ENCODE measurements at places on chromosomes 1 and 21.

- peaks cover 40% of the 10 kb centered on the region for H3K36me3 ChIP-seq
- no peak for DNase-seq
- H3K27ac ChIP-seq, result no peak overlapping the region
- H3K27me3 ChIP-seq, result no peaks in the 10 kb centered on the region
- no peak overlapping the region for H3K4me3 ChIP-seq
Measured at GRCh38 chr21:25953659-25954058, 216.9 kb downstream of the APP start.

DNA sequence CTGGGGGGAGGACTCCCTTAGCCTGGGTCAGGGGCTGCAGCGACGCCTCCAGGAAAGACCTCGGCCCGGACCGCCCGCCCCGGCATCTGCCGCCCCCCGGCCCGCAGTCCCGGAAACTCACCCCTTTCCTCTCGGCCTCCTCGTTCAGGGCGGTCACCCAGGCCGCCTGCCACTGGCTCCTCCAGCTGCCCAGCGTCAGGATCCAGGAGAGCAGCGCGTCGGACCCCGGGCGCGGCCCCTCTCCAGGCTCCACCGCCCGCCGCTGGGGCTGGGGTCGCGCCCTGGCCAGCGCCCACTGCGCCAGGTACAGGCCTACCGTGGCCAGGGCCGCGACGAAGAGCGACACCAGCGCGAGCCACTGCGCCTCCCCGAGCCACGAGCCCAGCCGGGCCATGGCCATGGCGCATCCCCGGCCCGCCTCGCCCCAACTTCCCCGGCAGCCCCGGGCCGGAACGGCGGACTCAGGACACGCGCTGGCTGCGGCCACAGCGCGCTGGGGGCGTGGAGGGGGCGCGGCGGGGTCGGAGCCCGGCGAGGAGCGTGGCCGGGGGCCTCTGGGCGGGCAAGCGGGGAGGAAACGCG is 478 bp downstream of the C2CD2 start:
- peak overlapping the region; percentile 71 for H3K4me3 ChIP-seq
- no peak overlapping the region for H3K27ac ChIP-seq
- no peak for DNase-seq
- peaks cover 27% of the 10 kb centered on the region for H3K27me3 ChIP-seq
- peaks cover 27% of the 10 kb centered on the region for H3K4me1 ChIP-seq

DNA sequence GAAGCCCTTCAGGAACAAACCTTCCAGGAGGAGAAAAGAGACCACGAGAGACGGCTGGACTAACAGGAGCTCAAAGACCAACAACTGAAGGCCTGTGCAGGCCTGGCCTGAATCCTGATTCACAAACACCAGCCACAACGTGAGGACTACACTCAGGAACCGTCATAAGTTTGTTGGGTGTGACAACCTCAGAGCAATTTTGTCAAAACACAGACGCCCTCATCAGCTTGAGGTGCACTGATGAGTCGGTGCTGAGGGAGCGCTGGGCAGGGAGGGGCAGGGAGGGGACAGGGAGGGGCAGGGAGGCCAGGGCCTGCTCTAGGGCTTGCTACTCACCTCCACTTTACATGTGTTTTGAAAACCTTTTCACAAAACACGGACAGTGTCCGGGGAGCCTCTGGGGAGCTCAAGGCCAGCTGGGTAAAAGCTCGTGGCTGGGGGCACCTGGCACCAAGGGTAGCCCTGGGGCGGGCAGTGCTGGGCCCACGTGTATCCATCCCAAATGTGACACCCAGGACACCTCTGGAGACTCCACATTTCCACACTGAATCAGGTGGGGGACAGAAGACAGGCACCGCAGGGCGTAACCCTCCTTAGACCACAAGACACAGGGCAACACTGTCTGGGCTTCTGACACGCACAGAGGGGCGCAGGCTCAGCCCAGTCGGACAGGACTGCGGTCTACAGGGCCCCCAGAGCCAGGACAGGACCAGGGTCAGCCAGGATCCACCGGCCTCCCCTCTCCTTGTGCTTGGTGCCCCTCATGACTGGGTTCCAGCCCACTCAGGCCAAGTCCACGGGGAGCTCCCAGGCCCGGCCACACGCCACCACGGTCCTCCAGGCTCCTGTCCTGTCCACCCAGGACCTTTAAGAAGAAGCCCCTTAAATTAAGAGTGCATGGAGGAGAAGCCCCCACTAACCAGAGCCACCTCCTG is 16.5 kb downstream of the LSS start:
- H3K27ac ChIP-seq, result no peak overlapping the region
- H3K27me3 ChIP-seq, result no peaks in the 10 kb centered on the region
- peaks cover 5% of the 10 kb centered on the region for H3K4me1 ChIP-seq

DNA sequence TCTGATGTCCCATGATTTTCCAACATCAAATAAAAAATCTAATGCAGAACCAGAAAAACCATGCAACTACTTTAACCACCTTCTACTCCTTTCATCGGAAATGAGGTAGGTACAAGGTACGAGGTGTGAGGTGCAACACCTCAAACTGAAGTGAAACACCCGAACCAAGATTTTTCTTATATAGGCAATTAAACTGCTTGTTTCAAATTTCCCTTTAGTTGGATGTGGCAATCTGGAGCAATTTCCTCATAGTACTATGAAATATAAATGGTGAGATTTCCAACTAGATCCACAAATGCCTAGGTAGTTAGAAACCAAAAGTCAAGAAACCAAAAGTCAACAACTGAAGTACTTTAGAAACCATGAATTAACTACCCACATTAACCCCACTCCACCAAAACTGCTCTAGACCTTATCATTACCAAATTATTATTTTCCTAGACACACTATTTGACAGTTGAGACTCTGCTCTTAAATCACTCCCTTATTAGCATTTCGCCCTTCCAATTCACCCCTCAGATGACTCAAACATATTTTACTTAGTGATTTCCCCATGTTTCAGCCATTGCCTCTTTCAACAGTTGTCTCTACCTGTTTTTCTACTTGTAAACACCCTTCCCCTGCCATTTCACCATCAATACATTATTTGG is 37.8 kb downstream of the FUBP1 start:
- H3K27me3 ChIP-seq, result no peaks in the 10 kb centered on the region
- no peak for DNase-seq
- H3K27ac ChIP-seq, result no peak overlapping the region
- H3K4me1 ChIP-seq, result no peaks in the 10 kb centered on the region

DNA sequence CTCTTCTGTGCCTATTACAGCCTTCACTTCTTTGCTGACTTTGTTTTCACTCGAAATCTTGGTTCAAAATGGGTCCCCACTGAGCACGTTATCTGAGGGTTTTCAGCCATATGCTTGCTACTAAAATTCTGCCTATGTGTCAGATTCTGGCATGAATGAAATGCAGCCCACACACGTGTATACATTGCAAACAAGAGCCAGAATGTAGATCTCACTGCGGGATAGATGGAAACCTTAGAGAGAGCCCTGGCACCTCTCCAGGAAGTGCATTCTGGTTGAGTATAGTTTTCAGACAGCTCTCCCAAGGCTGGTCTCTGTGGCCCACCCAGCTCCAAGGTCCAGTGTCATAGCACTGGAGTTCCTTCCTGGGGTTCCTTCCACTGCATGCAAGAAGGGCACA is 234.7 kb upstream of the GJB5 start:
- DNase-seq, result no peak
- no peak overlapping the region for H3K27ac ChIP-seq
- H3K36me3 ChIP-seq, result no peaks in the 10 kb centered on the region
- no peak overlapping the region for H3K4me3 ChIP-seq

DNA sequence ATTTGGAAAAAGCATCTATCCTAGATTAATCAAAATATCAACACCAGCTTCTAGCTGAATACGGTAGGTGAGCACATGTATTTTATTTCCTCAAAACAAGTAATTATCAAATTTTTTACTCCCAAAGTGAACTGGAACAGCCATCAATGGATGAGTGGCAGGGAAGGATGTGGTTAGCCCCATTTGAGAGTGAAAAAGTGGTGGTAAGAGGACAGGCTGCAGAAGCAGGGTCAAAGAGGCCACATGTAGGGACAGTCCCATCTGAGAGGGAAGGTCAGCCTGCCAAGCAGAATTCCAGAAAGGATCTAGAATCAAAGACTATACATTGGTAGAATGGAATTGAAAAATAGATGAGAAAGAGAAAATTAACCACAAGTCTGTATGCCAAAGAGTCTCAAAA is 163.8 kb downstream of the SMYD3 start:
- no peaks in the 10 kb centered on the region for H3K27me3 ChIP-seq
- no peak overlapping the region for H3K4me3 ChIP-seq
- no peak for DNase-seq
- peaks cover 12% of the 10 kb centered on the region for H3K36me3 ChIP-seq
- H3K27ac ChIP-seq, result no peak overlapping the region

DNA sequence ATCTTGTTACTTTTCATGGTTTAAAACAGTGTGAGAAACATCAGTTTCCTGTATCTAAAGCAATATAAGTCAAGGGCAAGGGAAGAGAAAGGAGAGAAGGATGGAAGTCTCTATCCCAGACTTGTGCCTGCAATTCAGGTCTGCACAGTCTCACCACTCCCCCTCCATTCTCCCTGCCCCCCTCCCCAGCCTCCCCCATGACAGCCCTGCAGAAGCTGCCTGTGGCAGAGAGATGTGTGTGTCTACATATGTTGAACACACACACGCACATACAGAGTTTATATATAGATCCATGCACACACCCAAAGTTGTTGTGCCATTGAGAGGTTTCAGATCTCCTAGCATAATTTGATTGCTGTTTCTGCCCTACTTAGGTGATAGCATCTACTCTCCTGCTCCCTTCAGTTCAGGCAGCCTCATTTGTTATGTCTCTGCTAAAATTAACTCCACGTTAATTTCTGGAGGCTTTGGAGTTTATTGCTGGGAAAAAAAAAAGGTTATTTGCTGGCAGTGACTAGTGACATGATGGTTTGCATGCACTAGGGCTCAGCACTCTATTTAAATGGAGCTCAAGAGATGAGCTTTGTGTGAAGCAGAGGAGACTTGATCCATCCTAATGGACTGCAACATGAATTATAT is 124.9 kb upstream of the SMYD2 start:
- H3K4me1 ChIP-seq, result no peaks in the 10 kb centered on the region
- peaks cover 9% of the 10 kb centered on the region for H3K27me3 ChIP-seq
- H3K4me3 ChIP-seq, result no peak overlapping the region
- no peak for DNase-seq

GRCh38 chr1:224201383-224201782 is 18.3 kb downstream of the DEGS1 start:
- no peaks in the 10 kb centered on the region for H3K27me3 ChIP-seq
- no peak for DNase-seq
- H3K27ac ChIP-seq, result no peak overlapping the region
- H3K4me1 ChIP-seq, result peaks cover 48% of the 10 kb centered on the region
- H3K36me3 ChIP-seq, result peaks cover 9% of the 10 kb centered on the region
- H3K4me3 ChIP-seq, result no peak overlapping the region

Data from stimulated activated naive B cell treated with anti-CD40 and anti-IgM and Interleukin-4, amounts not matched to agents 10 μg/mL and 1 μg/mL and 100 μg/mL, for 72 hours (primary cell).